ENCODE measurements at places on chromosomes 4 and X.

DNA sequence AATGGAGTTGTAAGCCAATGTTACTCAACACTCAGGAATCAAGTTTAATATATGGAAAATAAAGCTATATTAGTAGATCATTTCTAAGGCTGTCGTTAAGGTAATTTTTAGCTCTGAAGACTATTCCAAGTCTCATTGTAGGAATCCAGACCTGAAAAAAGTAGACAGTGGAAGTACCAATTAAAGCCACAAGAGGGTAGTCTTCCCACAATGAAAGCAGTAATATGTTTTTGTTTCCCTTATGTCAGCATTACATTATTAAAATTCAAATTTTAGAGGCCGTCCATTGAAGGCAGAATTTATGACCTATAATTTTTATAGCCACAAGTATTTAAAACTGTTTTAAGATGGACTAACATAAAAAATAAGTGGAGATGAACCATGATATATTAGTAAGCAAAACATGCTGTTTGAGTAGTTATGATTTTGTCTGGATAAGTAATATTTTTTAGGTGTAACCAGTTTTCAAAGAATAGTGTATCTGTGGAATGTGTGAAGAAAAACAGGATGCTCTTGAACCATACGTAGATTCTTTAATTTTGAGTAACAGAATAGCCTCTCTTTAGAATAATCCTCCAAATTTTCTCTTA, 372.6 kb upstream of the TECRL start:
- no peak for ATAC-seq

GRCh38 chr4:151644622-151645021, 116.2 kb downstream of the GATB start:
- ATAC-seq = no peak

DNA sequence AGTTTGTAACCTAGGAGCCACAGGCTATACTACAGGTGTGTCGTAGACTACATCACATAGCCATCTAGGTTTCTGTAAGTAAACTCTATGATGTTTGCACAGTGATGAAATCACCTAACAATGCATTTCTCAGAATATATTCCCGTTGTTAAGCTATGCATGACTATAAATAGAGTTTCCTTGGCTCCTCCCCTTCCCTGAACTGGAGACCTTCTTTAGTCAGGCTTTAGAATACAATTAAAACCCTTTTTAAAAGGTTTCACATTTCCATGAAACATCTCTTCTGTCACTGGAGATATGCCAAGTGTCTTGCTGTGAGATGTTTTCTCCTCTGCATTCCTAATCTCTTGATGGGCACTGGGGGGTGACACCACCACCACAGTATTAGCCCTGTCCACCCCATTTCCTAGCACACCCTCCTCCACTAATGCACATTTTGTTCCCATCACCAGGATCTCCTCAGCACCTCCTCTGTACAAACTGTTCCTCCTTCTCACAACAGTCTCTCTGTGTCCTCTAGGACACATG, 334.6 kb upstream of the CPEB2 start:
- ATAC-seq = no peak

GRCh38 chrX:1221296-1221845, 8.9 kb upstream of the CRLF2 start:
- ATAC-seq = no peak

GRCh38 chr4:84691170-84691691, 108.3 kb downstream of the CDS1 start:
- no peak for ATAC-seq

- ATAC-seq = no peak
Observed at GRCh38 chr4:19739101-19739651, 512.5 kb upstream of the SLIT2 start.

GRCh38 chr4:113584407-113585150, 177.0 kb downstream of the CAMK2D start:
- ATAC-seq = no peak

- ATAC-seq = no peak
Observed at GRCh38 chrX:8731559-8732395, at the start of gene ANOS1. TSS of gene ANOS1 (minus strand) at chrX:8732137. CDS start at chrX:8732036, 101 bp downstream.

DNA sequence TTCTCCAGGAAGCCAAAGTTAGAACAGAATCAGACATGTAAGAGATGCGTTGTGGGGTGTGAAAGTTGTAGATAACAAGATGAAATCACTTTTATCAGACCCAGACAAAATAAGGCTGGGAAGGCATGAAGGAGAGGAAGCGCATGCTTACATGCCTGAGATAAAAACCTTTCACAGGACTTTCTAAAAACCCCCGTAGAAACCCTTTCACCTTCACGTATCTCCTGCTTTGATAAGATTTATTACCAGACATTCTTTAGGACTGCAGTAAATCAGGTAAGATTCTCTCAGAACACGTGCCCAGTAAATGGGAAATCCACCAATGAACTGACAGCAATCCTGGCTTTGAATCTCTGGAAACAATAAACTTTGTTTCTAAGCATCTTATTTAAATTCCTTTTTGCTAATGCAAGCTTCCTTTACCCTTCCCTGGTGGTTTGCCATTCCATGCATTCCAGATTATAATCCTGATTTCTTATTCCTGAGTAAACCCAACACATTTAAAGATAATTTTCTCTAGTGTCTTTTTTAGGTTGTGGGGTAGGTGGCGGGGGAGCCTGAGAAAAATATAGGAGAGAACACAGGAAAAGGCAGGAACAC, 254.6 kb upstream of the LDB2 start:
- ATAC-seq = no peak

GRCh38 chr4:82589756-82590155, 28.0 kb upstream of the TMEM150C start:
- ATAC-seq = no peak

GRCh38 chr4:13218326-13218958, 265.7 kb downstream of the RAB28 start:
- ATAC-seq = no peak

- ATAC-seq = no peak
Observed at GRCh38 chr4:184383497-184384055, 90.8 kb downstream of the IRF2 start.

GRCh38 chr4:173935622-173936405, 347.7 kb downstream of the FBXO8 start:
- ATAC-seq = no peak

DNA sequence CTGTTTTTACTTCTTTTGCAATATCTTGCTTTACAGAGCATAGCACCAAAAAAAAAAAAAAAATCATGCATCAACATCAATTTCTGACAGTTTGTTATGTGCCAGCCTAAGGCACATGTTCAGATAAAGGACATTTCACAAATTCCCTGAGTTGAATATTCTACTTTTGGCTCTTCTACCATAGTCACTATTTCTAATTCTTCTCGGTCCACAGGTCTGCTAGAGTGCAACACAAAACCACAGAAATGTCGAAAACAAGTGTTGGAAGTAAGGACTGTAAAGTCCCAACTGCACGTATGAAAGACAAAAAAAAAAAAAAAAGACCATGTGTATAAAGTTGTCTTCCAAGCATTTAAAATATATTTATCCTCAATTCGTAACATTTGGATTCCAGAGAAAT, 494.2 kb upstream of the INTU start:
- no peak for ATAC-seq

GRCh38 chr4:156169011-156169410, 215.3 kb upstream of the CTSO start:
- no peak for ATAC-seq

DNA sequence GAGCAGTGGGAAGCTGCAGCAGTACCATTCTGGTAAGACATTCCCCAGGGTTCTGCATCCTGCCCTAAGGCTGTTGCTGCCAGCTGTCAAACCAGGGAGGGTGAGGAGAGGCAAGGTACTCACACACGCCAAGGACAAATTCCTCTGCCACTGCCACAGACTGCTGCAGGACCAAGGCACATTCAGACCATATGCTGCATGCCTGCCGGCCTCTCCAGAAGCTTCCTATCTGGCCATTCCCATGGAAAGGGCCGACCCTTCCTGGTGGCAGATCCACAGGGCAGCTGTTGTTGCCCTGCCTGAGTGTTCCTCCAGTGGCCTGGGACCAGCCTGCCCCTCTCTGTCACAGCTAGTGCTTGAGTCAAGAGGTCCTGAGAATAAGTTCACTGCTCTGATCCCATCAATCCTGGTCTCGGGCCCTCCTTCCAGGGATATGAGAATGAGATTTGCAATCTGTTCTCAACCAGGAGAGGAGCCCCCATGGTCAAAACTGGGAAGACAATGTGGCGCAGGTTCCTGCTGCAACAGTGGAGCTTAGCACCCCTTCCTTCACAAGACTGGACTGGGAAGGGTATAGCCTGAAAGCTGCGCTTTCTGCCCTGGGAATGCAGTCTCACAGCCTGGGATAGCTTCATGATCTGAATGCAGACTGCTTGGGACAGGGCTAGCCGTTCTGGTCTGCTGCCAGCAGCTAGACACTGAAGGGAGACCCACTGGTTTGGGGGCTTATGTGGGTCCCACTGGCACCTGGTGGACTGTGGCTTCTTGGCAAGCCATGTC, 342.5 kb upstream of the NDST3 start:
- ATAC-seq = no peak

GRCh38 chrX:153848325-153848724, 18.0 kb upstream of the PDZD4 start:
- ATAC-seq = no peak

DNA sequence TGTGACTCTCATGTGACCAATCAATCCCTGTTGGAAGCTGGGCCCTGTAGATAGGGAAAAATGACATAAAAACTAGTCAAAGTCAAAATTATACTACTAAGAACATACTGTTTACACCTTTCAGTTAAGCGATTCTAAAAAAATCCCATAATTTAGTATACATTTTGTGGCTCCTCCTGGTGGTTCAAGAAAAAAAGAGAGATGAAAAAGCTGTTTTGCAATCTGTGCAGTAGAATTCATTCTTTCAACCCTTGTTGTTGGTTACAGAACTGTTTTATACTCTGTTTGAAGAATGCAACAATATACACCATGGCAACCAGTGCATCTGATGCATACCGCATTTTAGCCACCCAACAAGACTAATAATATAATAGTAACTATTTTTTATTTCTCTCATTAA, 66.8 kb upstream of the ANK2 start:
- ATAC-seq = no peak

DNA sequence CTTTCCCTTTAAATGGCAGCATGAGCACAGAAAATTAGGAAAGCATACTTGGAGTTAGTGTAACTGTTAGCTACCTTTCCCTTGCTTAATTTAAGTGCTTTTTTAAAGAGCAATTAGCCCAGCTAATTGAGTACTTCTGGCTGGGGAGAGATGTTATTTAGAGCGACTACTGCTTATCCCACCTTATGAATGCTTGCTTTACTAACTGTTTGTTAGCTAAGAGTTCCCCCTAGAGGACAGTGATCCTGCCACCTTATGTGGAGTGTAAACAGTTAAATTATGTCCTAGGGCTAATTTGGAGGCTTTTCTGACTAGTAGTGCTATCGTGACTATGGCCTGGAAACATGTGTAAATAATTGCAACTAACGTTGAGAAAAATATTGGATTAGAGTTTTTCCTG, 909.4 kb downstream of the FSTL5 start:
- no peak for ATAC-seq
